ENCODE measurements at places on chromosomes 6 and 20.

GRCh38 chr20:14820771-14821170, 483.4 kb upstream of the FLRT3 start:
- DNase-seq, result no peak

- no peak for DNase-seq
Measured at GRCh38 chr6:45072016-45072415, 256.1 kb upstream of the RUNX2 start.

- no peak for DNase-seq
Measured at GRCh38 chr6:41678511-41679084, 40.3 kb downstream of the MDFI start.

GRCh38 chr6:109795994-109796555, 105.0 kb downstream of the FIG4 start:
- DNase-seq, result no peak

DNA sequence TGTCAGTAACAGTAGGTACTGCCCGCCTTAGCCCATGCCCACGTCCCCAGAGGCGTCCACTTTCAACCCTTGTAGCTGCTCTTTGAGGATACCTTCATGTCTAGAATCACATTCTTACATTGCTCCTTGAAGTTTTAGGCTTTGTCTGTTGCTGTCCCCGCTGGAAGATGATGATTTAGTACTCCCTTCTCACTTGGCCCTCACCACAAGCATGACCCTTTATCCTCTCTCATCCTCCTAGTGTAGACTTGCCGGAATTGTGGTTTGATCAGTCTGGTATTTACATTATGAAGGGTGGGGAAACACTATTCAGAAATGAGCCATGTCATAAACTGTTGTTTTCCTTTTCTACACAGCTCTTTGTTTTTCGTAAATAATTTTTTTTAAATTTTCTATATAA, 87.4 kb downstream of the ARID1B start:
- DNase-seq, result no peak

GRCh38 chr6:50939931-50940330, 121.3 kb downstream of the TFAP2B start:
- no peak for DNase-seq

DNA sequence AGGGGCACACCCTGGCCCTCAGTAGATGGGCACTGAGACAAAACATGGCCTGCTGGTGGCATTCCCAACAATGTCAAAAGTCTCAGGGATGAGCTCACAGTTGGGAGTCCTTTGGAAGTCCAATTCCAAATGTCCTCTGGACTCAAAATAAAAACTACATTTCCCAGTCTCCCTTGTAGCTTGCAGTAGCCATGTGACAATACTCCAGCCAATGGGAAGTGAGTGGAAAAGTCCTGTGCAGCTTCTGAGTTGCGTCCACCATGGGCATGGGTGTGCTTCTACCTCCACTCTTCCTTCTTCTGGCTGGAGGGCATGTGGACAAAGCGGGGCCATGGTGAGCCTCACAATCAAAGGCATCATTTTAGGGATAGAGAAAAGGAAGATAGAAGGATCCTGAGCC, 5.8 kb upstream of the ADAM33 start:
- no peak for DNase-seq

DNA sequence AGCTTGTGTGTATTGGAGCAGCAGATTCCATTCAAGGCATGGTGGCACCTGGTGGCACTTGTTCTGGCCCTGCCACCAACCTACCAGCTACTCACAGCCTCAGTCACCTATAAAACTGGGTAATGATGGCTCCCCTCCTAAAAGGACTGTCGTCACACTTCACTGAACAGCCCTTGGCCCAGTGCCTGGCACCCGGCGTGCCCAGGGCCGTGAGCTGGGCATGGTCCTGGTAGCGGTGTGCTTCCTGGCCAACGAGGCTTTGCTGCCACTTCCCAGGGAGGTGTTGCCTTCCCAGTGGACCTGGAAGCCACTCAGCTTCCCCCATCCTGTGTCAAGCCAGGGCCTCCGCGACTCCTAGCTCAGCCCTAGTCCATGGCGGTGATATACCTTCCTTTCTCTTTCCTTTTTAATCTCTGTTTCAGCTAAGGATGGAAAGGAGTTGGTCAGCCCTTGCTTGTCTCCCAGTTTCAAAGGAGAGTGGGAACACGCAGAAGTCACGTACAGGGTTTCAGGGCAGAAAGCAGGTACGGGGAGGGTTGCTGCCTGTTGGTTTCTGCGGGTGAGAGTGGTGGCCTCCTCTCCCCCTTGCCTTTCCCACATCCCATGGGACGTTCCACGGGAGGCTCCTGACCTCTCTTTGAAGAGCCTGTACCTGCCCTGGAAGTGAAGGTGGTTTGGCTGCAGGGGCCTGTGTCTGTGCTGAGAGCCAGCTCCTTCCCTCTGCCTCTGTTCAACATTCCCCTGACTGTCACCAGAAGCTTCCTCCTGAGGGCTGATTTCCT, 25.5 kb downstream of the ENTPD6 start:
- DNase-seq, result no peak

DNA sequence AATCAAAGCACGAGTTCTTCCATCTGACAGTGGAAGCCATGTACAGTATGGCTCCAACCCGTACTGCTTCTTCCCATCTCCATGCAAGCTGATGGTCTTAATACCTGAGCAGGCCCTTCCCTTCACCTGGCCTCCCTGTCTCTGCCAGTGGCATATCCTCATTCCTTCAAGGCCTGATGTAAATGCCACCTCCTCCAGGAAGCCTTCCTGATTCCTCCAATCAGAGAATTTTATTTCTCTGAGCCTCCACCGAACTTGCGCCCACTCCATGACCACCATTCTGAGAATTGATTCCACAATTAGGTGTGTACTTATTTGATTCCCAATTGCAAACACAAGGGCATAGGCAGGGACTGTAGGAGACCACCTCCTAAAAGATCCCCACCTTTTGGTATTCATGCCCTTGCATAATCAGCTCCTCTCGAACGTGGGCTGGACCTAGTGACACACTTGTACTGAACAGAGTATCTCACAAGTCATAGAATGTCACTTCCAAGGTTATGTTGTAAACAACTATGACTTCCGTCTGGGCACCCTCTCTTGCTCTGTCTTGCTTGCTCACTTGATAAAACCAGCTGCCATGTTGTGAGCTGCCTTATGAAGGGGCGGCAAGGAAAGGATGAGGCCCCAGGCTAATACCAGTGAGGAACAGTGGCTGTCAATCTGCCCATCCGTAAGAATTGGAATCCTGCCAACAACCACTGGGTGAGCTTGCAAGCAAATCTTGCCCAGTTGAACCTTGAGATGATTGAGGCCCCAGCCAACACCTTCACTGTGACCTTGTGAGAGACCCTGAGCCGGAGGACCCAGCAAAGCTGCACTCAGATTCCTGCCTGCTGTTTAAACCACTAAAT, 38.8 kb downstream of the CPNE5 start:
- DNase-seq, result no peak

DNA sequence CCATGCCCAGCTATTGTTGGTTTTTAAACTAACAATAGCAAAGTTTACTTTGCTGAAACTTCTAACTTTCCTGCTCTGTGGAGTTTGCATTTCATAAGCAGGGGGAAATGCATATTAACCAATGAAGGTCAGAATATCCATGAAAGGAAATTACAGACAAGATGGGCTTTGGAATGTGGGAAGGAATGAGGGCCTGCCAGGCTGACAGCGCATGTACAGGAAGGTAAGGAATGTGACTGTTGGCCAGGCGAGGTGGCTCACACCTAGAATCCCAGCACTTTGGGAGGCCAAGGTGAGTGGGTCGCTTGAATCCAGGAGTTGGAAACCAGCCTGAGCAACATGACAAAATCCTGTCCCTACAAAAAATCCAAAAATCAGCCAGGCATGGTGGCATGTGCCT, 49.6 kb downstream of the CDK5RAP1 start:
- no peak for DNase-seq

All from NCI-H1436 (cell line).